Mesenteric fat pad (tissue), 1 donor: ENCODE measurements at places on chromosomes 12 and 14.

DNA sequence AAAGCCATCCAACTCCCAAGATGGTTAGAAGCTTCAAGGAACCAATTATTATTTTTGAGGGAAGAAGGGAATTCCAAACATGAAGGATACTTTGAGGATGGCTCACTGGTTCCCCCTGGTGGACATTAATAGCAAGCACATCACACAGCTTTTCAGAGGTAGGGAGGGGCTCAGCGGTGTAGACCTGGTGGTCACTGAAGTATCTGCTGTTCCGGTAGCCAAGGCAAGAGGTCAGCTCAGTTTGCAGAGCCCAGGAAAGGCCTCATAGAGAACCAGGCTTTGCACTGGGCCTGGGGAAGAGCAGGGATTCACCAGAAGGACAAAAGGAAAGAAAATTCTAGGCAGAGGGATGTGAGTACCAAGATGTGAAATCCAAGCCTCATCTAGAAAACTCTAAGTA is 118.7 kb downstream of the KSR2 start:
- DNase-seq, result no peak

DNA sequence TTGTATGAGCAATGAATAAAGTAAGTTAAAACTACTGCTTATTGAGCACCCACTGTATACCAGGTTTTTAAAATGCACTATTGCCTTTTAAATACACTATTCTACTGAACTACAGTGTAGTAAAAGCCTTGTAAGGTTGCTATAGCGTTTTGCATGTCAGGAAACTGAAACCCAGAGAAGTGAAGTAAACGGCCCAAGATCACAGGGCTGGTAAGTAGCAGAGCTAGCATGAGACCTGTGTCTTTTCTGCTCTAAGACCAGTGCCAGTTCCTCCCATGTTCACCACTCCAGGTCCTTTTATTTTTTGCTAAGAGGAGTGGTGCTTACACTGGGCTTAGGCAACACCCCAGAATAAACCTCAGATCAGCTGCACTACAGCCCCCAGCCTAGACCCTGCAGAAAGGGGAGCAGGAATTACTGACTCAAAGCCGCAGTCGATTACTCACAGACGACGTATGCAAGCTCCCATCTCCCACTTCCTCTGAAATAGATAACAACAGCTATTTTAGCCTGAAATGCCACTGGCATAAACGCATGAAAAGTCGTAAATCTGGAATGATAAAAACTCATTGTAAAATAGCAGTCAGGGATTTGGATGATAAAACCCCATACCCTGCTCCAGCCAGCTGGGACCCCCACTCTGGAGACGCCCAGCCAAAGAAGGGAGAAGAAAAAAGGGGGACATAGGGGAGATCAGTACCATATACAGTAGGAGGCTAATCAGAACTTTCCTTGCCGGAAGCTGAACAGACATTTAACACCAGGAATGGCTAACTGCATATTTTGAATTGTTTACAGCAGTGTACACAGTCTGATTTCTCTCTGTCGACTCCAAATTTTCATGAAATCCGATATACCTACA is 108.3 kb downstream of the NUAK1 start:
- DNase-seq, result no peak

GRCh38 chr12:100114574-100114973 is 28.1 kb downstream of the BLTP3B start:
- DNase-seq, result no peak

DNA sequence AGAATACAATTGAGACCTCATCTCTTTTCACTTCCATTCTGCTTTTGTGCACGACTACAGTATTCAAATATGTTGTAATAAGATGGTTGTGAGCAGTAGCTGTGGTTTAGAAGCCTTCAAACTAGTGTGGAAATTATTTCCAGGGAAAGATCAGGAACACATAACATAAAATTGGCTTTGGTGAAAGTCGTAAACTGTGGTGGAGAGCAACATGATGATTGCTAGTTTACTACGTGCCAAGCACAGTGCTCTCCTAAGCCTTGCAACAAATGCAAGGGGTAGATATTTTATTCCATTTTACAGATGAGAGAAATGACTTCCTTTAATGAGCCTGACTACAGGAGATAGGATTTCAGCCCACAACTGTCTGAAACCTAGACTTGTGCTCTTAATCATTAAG is 172.4 kb upstream of the LMNTD1 start:
- no peak for DNase-seq

GRCh38 chr14:93096691-93097322 is 18.9 kb downstream of the ITPK1 start:
- DNase-seq, result no peak

GRCh38 chr14:99946652-99947489 is 118.4 kb upstream of the EVL start:
- no peak for DNase-seq

DNA sequence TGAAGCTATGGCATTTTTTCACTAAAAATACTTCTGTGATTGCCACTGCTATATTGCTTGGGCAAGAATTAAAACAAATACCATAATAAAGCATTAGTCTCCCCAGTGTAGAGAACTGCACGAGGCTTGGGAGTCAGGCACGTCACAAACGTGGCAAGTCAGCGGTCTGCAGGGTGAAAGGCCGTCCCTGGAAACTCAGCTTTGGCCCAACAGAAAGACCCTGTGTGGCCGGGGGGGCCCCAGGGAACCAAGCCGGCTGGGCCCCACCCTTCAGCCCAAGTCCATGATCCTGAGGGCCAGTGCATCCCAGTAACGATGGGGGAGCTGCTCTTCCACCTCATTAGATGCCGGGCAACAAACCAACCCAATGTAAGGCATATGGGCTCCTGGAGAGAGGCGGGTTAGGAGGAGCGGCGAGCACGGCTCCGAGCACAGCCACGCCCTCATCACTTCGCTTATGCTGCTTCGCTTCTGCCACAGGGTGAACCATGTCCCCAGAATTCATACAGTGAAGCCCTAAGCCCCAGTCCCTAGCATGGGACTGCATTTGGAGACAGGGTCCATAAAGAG is 50.9 kb upstream of the GPR68 start:
- no peak for DNase-seq

DNA sequence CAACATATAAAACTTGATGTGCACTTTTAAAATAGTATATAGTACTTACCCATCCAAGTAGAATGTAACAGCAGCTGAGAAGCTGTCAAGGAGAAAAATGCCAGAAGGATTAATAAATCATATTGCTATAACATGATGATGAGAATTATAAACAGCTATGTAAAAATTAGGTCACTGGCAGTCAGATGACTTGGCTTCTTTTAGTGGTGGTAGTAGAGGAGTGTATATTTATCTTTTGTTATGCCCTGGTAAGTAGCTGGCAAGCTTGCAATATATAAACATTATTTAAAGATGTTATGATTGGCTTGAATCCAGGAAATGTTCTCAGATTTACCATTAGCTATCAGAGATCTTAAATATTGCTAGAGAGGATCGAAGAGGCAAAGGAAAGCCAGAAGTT is 471.0 kb upstream of the MGAT4C start:
- no peak for DNase-seq

- peak; percentile 64 for DNase-seq
Observed at GRCh38 chr12:129949651-129950050, 45.8 kb upstream of the TMEM132D start.

- no peak for DNase-seq
Observed at GRCh38 chr12:59651229-59651920, 55.5 kb downstream of the SLC16A7 start.

GRCh38 chr14:60643463-60644314 is 5.6 kb downstream of the SIX1 start:
- DNase-seq, result no peak

- DNase-seq, result no peak
Observed at GRCh38 chr12:113016796-113017195, 38.5 kb downstream of the OAS2 start.

- no peak for DNase-seq
Observed at GRCh38 chr12:109764123-109764522, 50.5 kb downstream of the FAM222A start.

DNA sequence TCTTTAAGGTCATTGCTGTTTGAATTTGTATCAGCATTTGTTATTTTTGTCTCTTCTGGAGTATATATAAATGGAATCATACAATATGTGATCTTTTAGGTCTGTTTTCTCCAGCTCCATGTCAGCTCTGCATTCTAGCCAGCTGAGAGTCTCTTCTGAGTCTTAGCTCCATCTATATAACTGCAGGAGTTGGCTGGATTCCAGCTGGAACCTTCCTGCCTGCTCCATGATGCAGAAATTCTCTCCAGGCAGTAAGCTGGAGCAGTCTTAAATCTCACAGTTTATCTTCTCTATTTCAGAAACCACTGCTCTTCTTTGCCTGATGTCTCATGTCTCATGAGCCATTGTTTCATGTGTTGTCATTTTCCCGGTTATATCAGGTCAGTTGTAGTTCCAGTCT is 827.6 kb downstream of the NRXN3 start:
- no peak for DNase-seq

DNA sequence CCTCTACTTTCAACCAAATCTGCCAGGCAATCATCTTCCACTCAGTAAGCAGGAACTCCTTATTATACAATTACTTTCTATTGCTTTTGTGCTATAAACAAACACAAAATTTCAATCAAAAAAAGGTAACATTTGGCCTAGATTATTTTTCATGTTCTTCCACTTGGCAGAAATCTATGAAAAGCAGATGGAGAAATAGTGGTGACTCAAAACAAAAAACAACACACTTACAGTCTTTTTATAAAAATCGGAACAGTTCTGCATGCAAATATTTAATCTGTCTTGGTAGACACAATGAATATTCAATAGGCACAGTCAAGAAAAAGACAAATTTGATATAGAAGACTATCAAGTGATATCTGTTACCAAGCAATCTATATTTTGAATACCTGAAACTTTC is 376.8 kb downstream of the RPS29 start:
- DNase-seq, result no peak

DNA sequence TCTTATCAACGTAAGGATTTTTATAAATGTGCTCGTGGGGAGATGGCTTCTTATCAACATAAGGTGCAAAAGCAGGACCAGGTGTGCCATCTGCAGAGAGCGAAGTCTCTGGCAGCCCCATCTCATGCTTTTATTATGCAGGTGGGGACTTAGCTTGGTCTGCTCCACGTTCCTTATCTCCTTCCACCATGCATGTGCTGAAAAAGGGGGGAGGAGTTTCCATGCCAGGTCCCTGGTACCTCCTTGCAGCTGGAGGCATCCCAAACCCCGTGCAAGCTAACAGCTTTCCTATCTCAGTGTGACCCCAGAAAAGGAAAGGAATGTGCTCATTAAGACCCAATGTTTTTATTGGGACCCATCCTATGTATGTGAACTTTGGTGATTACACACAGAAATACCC is 608.5 kb downstream of the TMEM121 start:
- no peak for DNase-seq

DNA sequence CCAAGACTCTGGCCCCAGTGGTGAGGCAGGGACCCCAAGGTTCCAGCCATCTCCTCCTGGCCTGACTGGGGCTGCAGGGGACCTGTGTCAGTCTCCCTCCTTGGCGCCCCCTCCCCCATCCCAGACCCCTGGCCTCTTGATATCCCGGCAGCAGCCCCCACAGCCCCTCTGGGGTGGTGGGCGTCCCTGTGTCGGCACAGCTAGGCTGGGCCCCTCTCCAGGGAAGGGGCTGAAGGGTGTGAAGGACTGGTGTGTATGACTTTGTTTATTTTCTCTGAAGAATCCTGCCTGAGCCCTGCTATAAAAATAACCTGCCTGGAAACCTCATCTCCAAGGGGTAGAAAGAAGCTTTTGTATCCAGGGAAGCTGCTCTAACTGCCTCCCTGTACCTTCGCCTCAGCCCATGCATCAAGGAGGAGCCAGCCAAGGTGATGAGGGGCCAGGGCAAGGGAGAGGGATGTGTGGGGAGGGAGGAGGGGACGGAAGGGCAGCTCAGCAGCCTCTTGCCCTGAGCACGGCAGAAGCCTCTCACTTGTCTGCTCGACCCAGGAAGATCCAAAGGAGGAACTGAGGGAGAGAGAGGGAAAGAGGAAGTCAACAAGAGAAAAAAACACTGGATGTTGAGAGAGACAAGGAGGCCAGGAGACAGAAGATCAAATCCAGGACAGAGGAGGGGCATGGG is 25.4 kb upstream of the COL2A1 start:
- no peak for DNase-seq

DNA sequence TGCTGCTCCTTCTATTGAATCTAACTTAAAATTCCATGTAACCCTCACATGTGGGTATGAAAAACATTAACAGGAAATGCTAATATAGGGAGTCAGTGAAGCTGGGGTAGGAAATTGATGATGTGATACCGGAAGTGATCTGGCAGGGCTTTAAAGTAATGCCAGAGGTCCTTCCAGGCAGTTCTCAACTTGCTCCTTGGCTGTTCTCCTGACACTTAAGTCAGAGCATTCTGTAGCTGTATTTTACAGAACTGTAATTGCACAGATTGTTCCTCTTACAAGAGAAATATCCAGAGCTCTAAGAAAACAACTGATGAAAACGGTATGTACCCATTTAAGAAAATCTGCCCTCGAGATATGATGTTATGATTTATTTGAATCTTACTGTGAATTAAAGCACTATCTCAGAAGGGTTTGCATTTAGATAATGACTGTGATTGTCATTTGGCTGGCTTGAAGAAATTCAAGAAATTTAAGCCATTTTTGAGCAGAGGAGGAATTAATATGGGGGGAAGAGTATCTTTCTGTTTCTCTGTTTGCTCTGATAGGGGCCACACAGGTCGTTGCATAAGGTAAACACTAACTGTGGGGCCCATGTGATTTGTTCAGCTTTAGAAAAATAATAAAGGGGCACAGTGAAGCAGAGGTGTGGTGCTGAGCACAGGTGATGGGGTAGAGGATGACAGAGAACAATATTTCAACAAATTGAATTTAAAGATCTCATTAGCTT is 88.4 kb downstream of the BBS10 start:
- no peak for DNase-seq

GRCh38 chr14:84520711-84521338 is 1009.1 kb upstream of the FLRT2 start:
- no peak for DNase-seq

- DNase-seq, result no peak
Observed at GRCh38 chr12:16611146-16611545, 5.2 kb upstream of the LMO3 start.

- no peak for DNase-seq
Observed at GRCh38 chr12:40226705-40227104, 1.9 kb downstream of the LRRK2 start.

GRCh38 chr14:33062881-33063280 is 124.2 kb downstream of the NPAS3 start:
- no peak for DNase-seq

DNA sequence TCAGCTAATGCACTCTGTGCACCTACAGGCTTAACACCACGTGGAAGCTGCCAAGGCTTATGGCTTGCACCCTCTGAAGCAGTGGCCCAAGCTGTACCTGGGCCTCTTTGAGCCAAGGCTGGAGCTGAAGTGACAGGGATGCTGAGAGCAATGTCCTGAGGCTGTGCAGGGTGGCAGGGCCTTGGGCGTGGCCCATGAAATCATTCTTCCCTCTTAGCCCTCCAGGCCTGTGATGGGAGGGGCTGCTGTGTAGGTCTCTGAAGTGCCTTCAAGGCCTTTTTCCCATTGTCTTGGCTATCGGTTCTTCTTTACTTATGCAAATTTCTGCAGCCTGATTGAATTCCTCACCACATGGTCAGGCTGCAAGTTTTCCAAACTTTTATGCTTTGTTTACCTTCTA is 47.4 kb upstream of the TMTC1 start:
- DNase-seq, result peak; percentile 79

- DNase-seq, result no peak
Observed at GRCh38 chr12:6884539-6884938, 11.4 kb upstream of the SPSB2 start.

- DNase-seq, result no peak
Observed at GRCh38 chr14:100950024-100950423, 46.5 kb upstream of the RTL1 start.
